ENCODE measurements at places on chromosomes 2 and 18.

DNA sequence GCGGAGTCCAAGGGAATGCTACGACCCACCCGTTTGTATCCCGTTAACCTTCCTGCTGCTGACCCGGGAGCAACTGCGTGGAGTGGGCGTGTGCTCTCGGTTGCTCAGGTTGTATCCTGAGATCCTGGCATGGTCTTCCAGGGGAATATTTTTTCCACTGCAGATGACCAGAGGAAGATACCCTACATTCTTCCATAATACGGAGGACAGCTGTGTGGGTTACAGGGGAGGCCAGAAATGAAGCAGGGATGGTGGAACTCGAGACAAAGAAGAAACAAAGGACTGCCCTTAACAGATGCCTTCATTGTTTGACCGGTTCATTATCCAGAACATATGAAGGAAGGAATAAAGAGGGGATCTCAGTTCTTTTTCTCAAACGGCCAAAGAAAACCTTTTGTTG is 39.8 kb upstream of the CAB39 start:
- no peak for DNase-seq

GRCh38 chr2:162914161-162914560 is 75.6 kb upstream of the KCNH7 start:
- DNase-seq: no peak

DNA sequence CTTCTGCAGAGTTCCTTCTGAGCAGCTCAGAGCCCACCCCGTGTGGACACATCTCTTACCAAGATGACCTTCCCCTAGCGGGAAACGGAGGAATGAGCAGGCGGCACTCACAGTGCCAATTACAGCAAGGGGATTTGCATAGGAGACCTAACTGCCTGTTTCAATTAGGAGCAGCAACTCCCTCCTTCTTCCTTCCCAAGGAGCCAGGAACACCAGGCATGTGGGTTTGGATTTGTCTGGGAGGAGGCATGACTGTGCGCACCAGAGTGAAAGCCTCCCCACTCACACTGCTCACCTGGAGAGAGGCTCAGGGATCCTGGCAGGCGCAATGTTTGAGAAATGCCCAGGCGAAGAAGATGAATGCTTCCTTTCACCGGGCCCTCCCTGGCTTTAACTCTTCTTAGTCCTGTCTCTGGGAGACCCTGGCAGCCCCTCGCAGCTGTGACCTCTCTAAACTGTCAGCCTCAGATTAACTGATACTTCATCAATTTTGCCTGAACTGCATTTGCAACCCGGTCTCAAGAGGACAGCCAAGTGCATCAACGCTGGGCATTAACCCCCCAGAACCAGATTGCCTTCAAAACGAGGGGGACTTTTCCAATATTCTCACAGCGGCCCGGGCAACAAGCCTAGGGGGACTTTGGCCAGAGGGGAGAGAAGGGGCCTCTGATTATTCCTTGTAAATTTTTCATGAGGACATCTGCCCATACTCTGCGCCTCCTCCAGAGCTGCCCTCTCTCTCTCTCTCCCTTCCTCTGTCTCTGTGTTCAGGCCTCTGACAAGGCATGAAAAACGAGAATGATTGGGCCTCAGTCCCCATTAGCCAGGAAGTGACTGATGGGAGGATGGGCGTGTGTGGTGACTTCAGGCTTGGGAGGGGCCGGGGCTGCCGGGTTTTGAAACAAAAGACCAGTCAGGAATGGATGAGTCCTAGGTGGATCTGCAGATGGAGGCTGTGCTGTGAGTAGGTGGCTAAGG is 93.8 kb downstream of the CMPK2 start:
- no peak for DNase-seq

DNA sequence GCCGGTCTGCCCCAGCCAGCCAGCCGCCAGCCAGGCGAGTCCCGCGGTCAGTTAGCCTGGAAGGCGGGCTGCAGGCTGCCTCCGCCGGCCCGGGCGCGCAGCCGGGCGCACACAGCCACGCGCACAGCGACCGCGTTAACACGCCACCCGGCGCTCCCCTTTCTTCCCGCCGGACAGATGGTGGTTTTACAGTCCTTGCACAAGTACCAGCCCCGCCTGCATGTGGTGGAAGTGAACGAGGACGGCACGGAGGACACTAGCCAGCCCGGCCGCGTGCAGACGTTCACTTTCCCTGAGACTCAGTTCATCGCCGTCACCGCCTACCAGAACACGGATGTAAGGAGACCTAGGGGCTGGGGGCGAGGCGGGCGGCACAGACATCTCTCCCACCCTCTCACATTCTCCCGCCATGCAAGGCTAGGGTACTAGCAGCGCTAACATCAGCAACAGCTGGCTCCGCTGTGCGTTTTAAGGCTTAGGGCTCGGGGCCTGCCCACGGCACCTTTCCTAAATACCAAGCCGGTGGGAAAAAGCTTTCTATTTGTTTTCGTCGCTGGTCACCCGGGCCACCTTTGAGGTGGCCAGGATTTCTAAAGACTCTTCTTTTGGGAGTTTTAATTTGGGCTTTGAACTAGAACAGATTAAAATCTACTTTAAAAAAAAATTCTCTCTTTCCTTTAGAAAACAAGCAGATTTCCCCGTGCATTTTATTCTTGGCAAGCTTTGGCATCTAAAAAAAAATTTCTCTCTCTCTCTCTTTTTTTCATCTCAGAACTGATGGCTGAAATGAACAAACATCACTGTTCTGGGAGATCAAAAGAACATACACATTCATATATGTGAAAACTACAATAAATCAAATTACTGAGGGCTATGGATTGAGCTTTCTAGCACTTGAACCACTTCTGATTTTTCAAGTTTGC is 2.9 kb downstream of the TBR1 start:
- no peak for DNase-seq

- no peak for DNase-seq
Observed at GRCh38 chr2:190413421-190413820, 5.3 kb downstream of the MFSD6 start.

GRCh38 chr18:63297687-63298399 is 21.7 kb downstream of the BCL2 start:
- no peak for DNase-seq

- DNase-seq: no peak
Observed at GRCh38 chr2:201847481-201847880, 41.1 kb downstream of the CDK15 start.

DNA sequence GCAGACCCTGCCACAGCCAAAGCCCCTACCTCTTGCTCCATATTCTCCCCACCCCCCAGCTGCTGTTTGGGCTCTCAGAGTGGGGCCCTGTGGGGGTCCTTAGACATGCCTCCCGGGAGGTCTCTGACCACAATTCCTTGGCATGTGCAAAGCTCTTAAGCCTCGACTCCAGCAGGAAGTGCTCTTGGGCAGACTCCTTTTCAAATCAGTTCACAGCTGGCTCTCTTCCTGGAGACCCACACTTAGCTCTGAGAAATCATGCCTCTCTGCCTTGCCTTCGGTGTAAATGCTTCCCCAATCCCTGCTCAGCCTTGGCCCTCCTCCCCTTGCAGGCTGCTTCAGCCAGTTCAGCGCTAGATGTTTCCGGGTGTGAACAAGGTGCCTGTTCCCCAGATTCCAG is 46.9 kb downstream of the NGEF start:
- DNase-seq: no peak

DNA sequence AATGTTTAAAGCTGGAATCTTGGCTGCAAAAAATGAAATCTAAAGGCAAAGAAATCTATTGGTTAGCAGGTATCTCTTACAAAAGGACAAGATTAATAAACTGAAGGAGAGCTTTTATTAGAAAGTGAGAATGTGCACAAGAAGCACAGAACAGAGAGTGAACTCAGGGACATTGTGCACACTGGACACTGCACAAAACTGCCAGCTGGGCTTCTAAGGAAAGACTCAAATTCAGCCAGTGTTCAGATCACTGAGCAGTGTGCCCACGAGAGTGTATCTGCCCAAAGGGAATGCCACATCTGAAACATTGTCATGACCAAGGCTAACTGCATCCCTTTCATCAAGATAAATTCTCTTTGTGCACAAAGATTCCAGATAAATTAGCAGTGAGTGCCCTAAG is 129.7 kb upstream of the KCNH7 start:
- no peak for DNase-seq

- no peak for DNase-seq
Observed at GRCh38 chr2:172655838-172656573, 79.6 kb upstream of the RAPGEF4 start.

DNA sequence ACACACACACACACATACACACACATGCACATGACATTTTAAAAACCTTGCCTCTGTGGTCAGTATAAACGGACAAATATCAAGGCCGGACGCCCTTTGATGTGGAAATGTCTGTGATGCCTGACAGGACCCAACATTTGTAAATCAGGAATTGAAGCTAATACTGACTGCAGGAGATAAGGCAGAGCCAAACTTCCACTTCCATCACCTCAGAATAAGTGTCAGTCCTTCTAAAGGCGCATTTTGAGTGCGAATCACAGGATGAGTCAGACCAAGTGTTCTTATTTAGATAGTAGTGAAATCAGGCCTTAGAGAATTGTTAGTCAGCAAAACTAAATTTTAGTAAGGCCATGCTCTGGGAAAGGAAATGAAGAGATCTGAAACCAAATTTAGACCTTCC is 211.7 kb upstream of the LRATD1 start:
- DNase-seq: no peak

- no peak for DNase-seq
Observed at GRCh38 chr2:7707723-7708122, 790.5 kb downstream of the RNF144A start.

GRCh38 chr2:76998704-76999103 is 523.5 kb downstream of the LRRTM4 start:
- DNase-seq: no peak

GRCh38 chr18:23378302-23378686 is 74.8 kb upstream of the RIOK3 start:
- DNase-seq: no peak

DNA sequence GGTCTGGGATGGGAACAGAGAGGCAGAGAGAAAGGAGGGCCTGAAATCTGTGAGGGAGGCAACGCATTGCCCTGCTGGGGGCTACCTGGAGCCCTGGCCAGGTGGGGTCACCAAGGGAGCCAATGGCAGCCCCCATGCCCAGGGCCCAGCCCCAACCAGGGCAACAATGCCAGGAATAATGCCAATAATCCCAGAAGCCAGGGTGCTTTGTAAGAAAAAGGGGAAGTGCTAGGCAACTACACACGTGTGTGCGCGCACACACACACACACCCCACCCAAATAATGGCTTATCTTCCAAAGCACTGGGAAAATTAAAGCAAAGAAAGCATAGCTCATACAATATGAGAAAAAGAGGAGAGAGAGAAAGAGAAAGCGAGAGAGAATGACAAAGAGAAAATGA is 7.0 kb upstream of the CLEC4F start:
- DNase-seq: no peak

GRCh38 chr2:217154923-217155322 is 295.1 kb upstream of the TNP1 start:
- DNase-seq: no peak

DNA sequence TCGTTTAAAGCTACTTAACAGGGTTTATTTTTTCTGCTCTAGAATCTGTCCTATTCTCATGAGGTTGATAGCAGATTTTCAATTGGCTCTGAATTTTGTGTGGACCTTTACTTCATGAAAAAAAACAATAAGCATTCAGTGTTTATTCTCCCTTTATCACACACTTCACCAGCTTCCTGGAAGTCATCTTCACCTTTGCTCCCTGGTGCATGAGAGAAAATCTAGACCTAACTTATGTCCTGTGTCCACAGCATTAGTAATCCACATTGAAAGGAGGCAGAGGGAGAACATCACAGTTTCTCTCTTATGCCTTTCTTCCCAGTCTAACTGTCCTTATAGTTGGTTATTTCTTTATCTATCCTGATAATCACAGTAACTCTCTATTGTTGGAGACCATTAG is 316.1 kb downstream of the PTH2R start:
- DNase-seq: no peak

DNA sequence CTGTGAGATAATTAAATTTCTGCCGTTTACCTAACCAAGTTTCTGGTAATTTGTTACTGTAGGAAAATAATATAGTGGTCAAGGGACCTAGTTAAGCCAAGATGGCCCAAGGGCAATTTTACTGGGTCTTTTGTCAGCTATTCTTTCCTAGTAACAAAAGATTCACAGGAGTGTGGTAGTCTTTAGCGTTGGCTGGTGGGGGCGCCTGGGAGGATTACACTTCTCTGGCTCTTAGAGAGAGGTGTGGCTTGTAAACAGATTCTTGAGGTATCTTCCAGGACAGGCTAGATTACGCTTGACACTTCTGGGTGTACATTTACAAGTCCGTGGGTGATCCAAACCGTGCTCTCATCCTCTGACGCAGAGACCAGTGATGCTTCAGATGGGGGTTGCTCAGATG is 3.3 kb upstream of the ACOXL start:
- no peak for DNase-seq

DNA sequence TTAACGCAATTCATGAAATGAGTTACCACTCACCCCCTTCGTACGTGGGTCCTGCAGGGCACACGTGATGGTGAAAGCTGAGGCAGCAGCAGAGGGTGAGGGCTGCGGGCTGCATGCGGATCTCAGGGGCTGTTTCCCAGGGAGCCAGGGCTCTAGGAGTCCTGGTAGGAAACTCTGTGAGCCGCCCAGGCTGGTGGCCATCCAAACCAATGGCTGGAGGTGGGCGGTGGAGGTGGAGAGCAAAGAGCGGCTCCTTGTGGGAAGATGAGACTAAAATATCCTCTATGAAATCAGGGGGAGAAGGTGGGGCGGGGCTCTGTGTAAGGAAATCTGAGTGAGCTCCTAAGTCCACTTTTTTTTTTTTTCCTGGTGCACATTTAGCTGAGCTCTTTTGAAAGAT is 120.1 kb upstream of the SLC1A4 start:
- no peak for DNase-seq

- DNase-seq: no peak
Observed at GRCh38 chr2:17182399-17182798, 335.8 kb downstream of the RAD51AP2 start.

GRCh38 chr2:105574796-105575344 is 169.8 kb upstream of the NCK2 start:
- DNase-seq: no peak

DNA sequence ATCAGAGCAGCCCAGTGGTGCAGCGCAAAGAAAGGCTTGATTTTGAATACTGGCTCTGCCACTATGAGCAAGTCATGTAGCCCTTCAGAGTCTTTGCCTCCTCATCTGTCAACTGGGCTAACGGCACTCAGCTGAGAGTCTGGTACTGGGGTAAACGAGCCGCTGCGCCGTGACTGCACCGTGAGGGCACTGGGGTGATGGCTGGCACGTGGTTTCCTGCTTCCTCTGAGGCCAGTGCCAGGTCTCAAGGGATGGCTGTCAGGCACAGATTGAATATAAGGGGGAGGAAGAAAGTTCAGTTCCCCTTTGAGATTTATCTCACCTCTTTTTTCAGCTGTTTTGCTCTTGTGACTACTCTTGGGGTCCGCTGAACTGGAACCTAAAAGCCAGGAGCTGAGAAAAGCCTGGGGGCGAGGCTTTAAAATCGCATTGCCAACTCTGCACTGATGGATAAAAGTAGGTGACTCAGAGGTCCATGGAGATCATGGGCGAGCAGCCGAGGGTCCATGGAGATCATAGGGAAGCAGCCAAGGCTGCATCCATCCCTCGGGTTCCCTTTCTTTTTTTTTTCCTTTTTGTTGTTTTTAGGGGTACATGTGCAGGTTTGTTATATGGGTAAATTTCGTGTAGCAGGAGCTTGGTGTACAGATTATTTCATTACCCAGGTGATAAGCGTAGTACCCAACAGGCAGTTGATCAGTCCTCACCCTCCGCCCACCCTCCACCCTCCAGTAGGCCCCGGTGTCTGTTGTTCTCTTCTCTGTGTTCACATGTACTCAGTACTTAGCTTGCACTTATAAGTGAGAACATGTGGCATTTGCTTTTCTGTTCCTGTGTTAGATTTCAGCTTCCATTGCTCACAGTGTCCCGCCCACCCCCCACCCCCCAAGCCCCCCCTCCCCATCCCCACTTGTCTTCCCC is 114.3 kb downstream of the SPP2 start:
- no peak for DNase-seq

- DNase-seq: no peak
Observed at GRCh38 chr2:148560496-148560895, 84.1 kb upstream of the EPC2 start.

All from HEK293T (cell line).